Umbilical cord (tissue), 2 donors: ENCODE measurements at places on chromosomes 7 and 10. TPM values are rescaled to one million over a fixed set of nuclear protein-coding genes. Genes with fewer than 3 reads are reported as not detected.

DNA sequence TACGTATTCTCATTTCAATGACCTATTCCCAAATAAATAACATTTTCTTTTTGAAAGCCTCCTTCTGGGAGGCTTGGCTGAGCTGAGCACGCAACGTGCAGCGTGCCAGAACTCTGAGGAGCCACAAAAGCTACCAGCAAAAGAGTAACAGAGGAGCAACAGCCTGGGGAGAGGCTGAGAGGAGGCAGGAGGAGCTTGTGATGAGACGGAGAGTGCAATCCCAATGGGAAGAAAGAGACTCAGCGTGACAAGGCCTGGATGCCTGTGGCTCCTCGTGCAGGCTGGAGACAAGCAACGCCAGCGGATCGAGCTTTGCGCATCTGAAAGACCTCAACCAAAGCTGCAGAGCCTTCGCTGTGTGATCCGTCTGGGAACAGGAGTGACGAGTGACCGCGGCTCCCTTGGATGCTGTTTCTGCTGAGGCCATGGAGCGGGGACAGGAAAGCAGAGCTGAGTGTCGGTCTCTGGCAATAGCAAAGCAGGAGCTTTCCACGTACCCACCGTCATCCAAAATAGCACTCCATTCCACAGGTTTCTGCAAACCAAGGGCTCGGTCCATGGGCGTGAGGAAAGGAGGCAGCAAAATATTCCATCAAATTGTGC, 171.7 kb upstream of the PFKP start:
- DNase-seq, result no peak

DNA sequence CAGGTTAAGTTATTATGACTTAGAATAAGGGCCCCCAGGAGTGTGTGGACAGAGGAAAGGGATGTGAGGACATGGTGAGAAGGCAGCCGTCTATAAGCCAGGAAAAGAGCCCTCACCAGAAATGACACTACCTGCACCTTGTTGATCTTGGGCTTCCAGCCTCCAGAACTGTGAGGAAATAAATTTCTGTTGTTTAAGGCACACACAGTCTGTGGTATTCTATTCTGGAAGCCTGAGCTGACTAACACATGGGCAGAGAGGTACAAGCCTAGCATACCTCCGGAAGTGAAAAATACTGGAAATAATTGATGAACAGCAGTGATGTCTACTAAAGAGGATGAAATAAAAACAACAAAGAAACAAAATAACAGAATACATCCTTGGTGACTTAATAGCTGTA, 46.1 kb upstream of the GRB10 start:
- DNase-seq, result no peak

DNA sequence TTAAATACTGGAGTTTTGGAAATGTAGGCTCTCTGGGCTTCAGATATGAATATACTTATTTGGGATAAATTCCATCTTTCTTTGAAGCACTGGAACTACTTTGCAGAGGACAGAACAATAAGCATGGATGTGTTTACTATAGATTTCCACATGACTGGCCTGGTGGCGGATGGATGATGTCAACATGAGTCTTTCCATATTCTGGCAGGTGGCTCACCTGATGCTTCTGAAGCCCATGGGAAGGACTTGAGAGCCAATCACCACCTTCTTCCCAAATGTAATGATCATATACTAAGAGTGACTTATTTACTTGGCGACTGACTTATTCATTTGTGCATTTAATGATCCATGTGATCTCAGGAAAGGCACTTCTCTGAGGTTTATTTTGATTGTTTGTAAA, 110.5 kb downstream of the FANK1 start:
- no peak for DNase-seq

DNA sequence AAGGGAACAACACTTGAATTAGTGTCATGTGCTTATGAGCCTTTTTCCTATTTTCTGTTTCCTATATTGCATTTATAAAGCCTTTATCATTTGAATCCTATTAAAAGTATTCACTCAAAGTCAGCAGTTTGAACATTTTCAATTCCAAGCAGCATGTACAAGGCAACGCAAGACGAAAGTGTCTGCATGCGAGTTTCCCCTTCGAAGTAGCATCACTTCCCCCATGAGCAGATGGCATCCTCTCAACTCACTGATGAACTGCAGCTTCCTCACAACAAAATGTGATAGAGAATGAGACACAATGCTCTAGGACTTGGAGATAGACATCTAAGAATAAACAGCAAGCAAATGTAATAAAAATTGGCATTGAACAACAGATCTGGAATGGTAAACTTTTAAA, 270.7 kb downstream of the PRPF18 start:
- DNase-seq, result no peak

GRCh38 chr10:60443346-60443745, 53.7 kb upstream of the ANK3 start:
- DNase-seq, result no peak

DNA sequence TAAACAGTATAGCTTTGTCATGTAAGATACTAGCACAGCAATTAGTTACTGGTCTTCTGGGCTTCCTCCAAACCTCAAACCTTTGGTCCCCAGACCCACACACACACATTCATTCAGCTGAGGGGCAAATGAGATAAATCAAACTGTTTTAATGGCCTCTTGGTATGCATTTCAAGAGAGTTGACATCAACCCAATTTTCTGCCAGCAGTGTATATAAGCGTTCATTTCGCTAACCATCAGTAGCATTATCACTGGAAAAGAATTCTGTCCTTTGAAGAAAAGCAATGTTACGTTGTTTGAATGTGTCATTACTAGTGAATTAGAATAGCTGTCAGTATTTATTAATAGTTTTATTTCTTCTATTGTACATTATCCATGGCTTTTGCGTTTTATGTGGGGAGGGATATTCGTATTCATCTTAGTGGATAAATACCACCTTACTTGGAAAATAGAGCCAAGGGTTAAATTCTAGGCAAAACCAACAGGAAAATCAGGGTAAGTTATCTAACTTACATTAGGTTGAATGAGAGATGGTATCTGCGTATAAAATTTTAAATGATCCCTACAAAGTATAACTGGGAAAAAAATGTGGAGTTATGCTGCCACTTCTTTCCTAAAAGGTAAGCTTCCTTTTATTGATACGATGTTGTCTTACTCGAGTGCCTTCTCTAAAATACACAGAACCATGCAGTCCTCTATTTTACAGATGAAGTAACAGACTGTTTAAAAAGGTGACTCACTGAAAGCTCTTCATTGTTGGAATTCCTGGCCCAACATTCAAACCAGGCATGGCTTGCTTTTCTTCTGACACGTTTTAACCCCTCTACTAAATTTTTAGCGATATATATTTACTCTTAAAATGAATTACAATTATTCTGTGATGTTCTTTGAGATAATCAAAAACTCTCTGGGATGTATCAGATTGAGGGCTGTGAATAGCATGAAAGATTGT, 2.0 kb upstream of the ZMYND11 start:
- DNase-seq, result peak; percentile 37

DNA sequence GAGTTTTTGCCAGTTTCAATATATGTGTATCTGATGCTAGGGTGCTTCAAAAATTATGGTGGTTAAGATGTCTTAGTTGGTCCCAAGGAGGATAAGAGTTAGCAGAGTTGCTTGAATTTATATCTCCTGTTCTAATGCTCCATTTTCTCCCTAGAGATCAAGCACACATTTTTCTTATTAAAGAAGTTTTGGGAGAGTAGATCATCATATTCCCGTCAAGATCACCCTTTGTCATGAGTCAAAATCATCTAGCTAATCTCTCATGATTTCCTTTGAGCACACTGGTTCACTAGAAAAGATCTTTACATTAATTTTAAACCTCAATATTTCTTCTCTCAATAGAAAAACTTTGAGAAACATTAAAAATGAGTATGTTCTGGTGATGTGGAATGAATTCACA, 429.9 kb upstream of the SEMA3A start:
- DNase-seq, result no peak

- no peak for DNase-seq
These were observed 431.2 kb downstream of the PLXDC2 start for GRCh38 chr10:20247454-20247853.

DNA sequence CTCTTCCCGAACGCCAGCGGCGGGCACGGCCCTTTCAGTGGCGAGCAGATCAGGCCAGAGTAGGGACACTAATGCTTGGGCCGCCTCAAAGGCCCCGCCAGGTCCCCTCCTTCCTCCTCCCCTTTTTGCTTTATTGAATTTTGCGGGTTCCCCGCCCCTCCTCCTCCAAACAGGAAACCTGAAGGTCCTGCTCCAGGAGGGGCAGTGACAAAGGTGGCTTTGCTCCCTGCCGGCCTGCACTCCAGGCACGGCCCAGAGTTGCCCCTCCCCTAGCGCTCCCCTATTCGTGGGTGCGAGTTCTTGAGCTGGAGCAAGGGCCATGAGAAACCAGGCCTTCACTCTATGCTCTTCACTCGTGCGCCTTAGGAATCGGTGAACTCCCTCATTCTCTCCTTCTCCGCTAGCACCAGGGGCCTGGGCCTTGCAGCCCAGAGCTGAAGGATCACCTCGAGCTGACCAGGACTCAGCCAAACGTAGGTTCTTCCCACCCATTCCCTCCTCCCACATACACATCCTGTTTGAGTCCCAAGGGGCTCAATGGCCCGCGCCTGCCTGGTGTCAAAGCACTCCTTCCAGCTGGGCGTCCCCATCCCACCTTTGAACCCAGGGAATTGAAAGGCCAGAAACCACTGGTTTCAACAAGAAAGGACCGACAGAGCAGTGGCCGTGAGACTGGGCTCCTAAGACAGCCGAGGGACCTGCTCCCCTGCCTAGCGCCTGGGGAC, 619 bp upstream of the HOXA6 start:
- peak; percentile 55 for DNase-seq

DNA sequence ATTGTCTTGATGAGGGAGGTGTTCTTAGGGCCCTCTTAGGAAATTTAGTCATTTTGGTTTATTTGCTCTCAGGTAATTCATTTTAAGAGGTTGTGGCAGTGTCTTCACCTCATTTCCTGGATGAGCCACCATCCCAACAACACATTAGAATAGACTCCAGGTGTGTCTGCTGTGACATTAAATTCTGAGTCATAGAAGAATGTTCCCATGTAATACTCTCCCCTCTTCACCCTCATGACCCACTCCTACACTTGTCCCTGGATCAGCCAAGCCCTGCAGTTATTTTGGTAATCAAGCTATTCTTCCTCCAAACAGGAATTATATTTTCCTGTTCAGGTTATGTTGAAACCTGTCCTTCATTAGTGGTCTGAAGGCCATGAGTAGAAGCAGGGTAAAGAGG, 944.1 kb downstream of the SORCS3 start:
- no peak for DNase-seq

DNA sequence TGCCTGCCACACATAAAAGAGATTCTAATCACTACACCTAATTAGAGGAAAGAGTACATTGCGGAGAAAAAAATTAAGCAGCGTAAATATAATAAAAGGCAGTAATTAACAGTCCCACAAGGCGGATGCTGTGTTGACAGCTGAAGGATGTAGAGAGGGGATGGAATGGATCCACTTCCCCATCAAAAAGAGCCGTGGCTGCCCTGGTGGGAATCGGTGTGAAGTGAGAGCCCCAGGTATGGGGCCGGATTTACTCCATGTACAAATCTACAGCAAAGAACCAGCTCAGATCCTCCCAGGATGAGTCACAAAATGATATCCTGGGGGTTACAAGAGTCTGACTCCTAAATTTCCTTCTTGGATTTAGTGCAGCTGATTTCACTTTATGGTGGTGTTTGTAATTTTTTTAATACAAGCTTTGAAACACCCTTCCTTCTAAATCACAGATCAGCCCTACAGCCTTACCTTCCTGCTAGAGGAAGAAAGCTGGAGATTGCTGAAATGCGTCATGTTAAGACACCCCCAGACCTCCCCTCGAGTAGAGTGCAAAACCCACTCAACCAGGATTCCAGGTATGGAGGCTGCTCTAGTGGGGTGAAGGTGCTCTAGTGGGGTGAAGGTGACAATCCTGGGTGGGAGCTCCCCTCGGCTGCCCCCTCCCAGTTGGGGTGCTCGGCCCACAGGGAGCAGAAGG, 398.4 kb downstream of the PLXNA4 start:
- DNase-seq, result peak; percentile 60

The SHH gene
- 1.2 TPM for total RNA-seq

The TMEM196 gene
- total RNA-seq, result 14.9 TPM

The AOC1 gene
- total RNA-seq, result 0.96 TPM
